Large intestine (tissue), 12 donors: ENCODE measurements at places on chromosomes 2 and 18. TPM values are rescaled to one million over a fixed set of nuclear protein-coding genes. Genes with fewer than 3 reads are reported as not detected.

Gene CKAP2L
- polyA plus RNA-seq, result 6.2 TPM

Gene L3MBTL4
- polyA plus RNA-seq, result 4.0 TPM

Gene NEUROD1
- 29.9 TPM for polyA plus RNA-seq

Gene SOX11
- polyA plus RNA-seq, result 3.1 TPM

Gene STARD6
- polyA plus RNA-seq, result 0.06 TPM

Gene CTIF
- 15.0 TPM for polyA plus RNA-seq

Gene KIF5C
- polyA plus RNA-seq, result 16.0 TPM

Gene RAB6C
- 0.21 TPM for polyA plus RNA-seq

Gene DSC2
- polyA plus RNA-seq, result 65.2 TPM

Gene POTEJ
- polyA plus RNA-seq, result 0.07 TPM

Gene NTSR2
- polyA plus RNA-seq, result not detected

Gene IL37
- 1.6 TPM for polyA plus RNA-seq

Gene SAG
- 0.36 TPM for polyA plus RNA-seq

Gene COL6A3
- 127 TPM for polyA plus RNA-seq

Gene SLC39A10
- 28.5 TPM for polyA plus RNA-seq

Gene DSG2
- 96.9 TPM for polyA plus RNA-seq

Gene RESP18
- polyA plus RNA-seq, result 0.46 TPM

- no peak for DNase-seq
Measured at GRCh38 chr18:47248604-47249313, 2.7 kb downstream of the SKOR2 start.

- DNase-seq, result no peak
Measured at GRCh38 chr2:185526161-185526560, 212.4 kb upstream of the FSIP2 start.

- peak; percentile 88 for DNase-seq
Measured at GRCh38 chr2:102063941-102064678, 72.3 kb downstream of the IL1R2 start.

DNA sequence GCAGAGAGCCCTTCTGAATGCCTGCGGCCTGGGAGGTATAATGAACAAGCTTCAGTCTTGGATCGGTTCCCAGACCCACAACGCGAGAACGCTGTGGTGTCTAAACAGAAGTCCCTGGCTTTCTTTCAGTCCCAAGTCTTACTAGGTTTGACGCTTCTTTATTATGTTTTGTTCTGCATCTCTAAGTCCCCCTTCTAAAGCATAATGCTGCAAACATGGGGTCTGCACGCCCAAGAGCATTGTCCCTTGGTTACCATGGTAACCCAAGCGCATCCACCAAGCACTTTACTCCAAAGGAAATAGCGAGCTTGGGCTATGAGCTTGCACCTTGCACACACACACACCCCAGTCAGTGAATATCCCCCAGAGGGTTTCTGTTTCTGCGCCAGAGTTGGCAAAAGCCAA is 193.7 kb downstream of the INO80D start:
- no peak for DNase-seq

- DNase-seq, result no peak
Measured at GRCh38 chr2:157433394-157433793, 10.5 kb downstream of the CYTIP start.

- DNase-seq, result no peak
Measured at GRCh38 chr2:171835386-171835785, 58.7 kb downstream of the SLC25A12 start.

- DNase-seq, result no peak
Measured at GRCh38 chr2:115880558-115880957, 1438.1 kb downstream of the DPP10 start.

DNA sequence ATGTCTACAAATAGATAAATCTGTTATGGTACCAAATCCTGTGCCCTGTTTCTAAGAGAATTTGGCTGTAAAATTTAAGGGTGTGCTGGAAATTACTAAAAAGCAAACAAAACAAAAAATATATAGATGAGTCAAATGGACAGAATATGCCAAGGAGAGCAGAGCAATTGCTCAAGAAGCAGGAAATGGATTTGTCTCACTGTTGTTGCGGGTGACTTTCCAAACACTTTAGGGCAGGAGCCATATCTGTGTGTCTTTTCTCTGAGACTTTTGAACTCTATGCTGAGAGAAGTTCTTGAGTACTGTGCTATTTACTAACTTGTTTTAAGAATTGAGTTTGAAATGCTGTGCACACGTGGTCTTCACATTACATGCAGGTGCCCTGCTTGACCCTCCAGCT is 221.7 kb downstream of the PHLPP1 start:
- DNase-seq, result no peak

DNA sequence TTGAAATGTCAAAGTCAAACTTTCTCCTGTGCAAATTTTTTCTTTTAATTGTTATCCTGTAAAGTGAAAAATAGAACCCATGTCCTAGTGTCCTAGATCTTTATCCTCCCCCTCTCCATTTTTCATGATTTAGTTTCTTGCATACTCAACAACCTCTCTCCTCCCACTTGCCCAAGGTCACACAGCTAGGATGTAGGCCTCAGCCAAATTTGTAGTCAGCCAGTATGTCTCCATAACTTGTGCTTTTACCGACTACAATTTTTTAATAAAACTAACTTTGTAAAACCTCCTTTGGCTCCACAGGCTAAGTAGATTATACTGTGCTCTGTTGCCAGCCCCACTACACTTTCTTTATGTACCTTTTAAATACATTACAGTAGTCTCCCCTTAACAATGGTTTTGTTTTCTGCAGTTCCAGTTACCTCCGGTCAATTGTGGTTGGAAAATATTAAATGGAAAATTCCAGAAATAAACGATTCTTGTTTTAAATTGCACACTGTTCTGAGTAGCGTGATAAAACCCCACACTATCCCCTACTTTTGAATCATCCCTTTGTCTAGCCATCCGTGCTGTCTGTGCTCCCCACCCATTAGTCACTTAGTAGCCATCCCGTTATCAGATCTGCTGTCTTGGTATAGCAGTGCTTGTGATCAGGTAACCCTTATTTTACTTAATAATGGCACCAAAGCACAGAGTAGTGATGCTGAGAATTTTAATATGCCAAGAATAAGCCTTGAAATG is 22.8 kb downstream of the GULP1 start:
- DNase-seq, result no peak

DNA sequence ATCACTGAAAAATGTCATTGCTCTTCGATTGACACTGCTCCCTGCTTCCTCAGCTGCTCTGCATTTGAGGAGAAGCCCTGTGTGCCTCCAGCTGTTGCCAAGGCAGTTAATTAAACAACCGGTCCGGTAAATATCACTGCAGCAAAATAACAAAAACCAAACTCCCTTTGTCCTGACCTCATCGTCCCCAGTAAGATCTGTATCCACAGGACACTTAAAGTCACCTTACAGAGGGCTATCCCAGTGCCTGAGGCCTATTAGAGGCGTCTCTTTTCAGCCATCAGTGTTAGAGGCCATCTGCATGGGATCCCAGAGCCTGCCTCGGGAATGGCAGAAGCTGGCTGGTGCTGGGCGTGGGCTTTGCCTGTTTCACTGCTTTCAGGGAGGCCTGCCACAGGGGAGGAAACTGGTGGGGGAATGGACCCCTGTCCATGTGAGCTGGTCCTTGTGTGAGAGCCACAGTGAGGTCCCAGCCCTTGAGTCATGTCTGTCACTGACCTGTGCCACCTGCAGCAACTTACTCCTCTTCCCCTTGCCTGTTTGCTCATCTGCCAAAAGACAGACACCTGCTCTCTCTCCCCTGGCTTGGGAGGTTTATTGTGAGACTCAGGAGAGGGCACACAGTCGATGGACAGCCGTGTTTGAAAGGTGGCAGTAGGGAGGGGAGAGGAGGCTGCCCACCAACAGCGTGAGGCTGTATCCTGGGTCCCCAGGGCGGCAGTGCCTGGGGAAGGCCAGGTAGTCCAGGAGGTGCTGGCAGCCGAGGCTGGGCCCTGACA is 117.7 kb upstream of the MCFD2 start:
- DNase-seq, result no peak

GRCh38 chr2:133197156-133197555 is 371.1 kb downstream of the NCKAP5 start:
- no peak for DNase-seq

GRCh38 chr2:63814114-63814513 is 27.6 kb upstream of the UGP2 start:
- no peak for DNase-seq

GRCh38 chr2:66771359-66771976 is 336.5 kb downstream of the MEIS1 start:
- DNase-seq, result no peak

DNA sequence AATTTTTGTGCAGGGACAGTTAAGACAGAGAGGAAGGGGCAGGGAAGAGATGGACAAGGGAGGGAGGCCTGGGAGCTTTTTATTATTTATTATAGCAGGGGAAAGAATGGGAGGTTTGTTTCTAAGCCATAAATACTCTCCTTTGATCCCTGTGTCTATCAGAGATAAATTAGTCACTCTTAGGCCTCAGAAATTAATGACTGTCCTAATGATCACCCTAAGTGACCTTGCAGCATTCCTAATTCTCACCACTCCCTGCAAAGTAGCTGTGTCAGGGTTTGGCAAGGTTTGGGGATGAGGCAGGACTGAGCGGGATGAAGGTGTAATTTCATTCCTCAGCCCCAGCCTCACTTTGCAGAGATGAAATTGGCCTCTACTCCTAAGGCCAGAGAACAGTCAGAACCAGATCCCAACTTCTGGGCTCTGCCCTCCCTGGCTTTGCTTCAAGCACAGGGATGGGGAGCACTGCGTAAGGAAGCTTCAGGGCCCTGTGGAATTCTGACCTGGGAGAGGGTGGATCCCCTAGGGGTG is 95.0 kb downstream of the TMEM17 start:
- no peak for DNase-seq

- DNase-seq, result no peak
Measured at GRCh38 chr18:46877329-46877987, 39.8 kb downstream of the PIAS2 start.

GRCh38 chr2:163324677-163325076 is 411.1 kb downstream of the FIGN start:
- DNase-seq, result no peak

- no peak for DNase-seq
Measured at GRCh38 chr2:152432206-152432653, 97.3 kb downstream of the FMNL2 start.

DNA sequence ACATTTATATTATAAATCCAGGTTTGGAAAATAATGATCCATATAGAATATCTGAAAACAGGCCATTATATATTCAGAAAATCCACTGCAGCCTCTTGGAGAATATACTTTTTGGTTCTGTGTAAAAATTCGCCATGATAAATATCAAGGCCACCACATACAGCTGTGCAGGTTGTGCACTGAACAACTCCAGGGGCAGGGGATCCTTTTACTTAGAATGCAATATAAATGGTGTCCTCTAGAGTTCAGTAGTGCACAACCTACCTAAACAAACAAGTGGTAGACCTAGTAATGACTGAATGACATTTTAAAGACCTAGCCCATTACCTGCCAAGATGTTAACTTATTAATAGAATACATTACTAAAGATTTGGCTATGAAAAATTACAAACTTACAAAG is 22.4 kb downstream of the MOGAT1 start:
- DNase-seq, result no peak

DNA sequence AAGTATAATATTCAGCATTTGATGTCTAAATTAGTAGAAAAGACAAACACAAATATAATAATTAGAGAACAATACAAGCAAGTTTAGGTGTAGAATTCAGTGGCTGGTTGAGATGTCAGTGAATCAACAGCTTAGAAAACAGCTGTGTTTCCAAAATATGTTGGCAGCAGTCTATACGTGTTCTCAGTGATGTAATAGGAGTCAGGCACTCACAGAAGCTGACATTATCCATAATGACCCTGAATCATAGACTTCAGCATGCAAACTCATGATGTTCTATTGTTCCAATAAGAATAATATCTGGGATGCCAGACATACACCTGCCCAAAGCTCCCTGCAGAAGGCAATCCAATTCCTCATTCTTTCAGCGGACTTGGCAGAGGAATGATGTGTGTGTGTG is 164.7 kb downstream of the SLC8A1 start:
- DNase-seq, result no peak

- DNase-seq, result no peak
Measured at GRCh38 chr2:186467421-186467820, 18.6 kb upstream of the ZC3H15 start.
